Activated CD4-positive, alpha-beta T cell treated with anti-CD3 and anti-CD28 coated beads for 36 hours (primary cell): ENCODE measurements at places on chromosomes 3 and 15.

GRCh38 chr15:36666228-36666905, 86.9 kb downstream of the CDIN1 start:
- no peak for DNase-seq

- no peak for DNase-seq
Observed at GRCh38 chr3:171558188-171558696, 98.0 kb upstream of the TNIK start.

DNA sequence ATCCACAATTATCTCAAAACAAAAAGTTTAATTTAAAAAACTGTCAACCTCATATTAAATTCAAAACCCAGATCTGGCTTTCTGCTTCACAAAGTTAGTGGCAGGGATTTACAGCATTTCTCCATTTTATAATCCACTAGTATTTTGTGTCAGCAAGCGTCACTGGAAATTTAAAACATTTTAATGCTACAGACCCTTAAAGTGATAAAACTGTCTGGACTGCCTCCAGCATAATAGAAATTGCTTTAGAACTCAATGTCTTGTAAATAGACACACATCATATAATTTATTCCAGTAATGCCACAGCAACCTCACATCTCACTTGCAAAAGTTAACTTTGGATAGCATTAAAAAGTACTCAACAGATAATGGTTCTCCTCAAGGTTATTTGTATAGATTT, 116.1 kb downstream of the ULK4 start:
- DNase-seq, result no peak

- DNase-seq, result no peak
Observed at GRCh38 chr3:110126065-110126464, 788.7 kb upstream of the DPPA4 start.

DNA sequence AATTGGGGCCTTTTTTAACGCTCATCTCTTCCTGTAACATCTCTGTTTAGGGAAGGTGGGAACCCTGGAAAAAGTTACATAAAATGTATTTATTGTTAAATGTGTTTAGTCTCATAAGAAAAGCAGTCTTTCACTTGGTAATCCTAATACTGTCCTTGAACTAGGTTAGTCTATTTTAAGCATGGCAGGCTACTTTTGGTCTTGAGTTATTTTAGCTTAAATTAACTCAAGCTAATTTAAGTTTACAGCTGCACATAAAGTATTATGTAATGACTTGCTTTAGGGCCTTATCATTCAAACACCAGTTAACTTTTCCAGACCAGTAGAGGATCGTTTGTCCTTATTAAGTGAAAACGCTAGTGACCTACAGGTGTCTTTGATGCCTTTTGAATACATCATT, 63.2 kb downstream of the DCUN1D1 start:
- no peak for DNase-seq

DNA sequence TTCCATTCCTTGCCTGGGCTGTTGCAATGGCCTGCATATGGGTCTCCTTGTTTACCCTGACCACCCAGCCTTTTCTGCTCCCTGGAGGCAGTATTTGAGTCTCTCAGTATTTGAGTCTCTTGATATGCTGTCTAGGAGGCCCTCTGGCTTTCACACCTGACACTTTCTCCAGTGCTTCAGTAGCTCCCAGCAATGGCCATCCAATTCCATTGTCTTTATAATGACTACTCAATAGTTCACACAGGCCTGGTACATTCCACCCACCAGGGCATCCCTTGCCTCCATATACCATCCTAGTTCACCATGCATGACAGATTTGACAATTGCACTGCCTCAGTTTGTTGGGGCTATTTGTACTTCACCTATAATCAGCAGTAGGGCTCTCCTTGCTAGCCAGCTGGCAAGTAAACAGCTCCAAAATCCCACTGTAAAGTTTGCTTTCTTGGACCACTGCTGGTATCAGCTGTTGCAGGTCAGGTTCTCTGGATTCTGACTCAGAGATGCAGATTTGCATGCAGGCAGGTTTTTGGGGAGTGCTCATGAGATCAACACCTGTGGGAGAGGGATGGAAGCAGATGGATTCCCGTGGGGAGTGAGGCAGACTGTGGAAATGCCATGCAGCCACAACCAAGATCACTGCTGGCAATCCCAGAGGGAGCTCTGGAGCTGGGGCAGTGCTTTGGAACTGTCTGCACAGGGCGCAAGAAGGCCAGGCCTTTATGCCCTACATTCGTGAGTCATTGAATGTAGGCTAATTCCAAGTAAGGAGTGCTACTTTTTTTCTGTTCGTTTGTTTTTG, 19.1 kb upstream of the XIRP1 start:
- DNase-seq, result no peak

DNA sequence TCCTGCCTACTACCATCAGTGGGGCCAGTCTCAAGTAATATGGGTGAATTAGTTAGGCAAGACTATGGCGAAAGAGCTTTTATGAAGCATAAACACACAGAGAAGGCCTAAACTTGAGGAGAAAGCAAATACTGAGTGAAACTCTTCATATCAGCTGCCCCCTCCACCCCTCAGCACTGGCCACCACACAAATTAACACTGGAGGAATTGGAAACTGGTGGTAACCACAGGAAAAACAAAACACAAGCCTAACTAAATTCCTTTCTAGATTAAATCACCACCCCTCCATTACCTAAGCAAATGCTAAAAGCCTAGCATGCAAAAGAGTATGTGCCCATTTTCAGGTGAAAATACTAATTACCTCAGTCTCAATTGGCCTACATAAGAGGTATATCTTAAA, 774.7 kb upstream of the NECTIN3 start:
- DNase-seq, result no peak

DNA sequence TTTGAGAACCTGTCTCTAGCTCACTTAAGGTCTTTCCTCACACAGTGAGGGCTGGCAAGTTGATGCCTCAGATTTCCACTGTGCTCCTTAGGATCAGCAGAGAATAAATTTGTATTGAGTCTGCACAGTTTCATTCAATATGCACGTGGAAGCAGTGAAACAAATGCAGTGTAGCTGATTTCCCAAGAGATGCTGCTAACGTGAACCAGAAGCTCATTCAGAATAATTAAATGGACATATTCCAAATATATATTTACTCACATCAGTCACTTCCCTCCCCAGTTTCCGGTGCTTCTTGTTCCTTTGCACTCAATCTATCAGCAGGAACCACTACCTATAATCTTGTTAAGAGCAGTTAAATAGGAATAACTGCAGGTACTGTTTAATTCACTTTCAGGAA, 86.1 kb downstream of the UNC13C start:
- DNase-seq, result no peak

DNA sequence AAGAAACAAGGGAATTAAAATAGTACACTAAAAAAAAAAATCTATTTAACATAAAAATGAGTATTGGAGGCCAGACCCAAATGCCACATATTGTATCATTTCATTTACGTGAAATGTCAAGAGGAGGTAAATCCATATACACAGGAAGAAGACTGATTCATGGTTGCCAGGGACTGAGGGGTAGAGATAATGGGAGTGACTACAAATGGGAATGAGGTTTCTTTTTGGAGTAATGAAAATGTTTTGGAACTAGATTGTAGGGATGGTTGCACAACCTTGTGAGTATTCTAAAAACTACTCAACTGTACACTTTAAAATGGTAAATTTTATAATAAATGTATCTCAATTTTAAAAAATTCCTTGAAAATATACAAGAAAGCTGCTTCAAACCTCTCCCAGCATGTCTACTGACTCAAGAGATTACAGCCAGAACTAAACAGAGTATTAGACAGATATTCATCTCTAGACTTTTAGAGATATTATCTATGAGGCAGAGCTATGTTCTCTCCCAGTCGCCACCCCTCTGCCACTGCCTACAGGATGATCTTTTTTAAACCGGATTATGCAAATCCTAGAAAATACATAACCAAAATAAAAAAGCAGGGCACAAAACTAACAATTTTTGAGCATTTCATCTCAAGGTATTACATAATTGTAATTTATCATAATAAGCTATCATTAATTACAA, 6.2 kb downstream of the HLTF start:
- no peak for DNase-seq
